ENCODE measurements at places on chromosomes 12 and 14.

GRCh38 chr12:95257541-95257940 is 39.9 kb downstream of the VEZT start:
- DNase-seq: no peak

GRCh38 chr14:64278458-64278857 is 15.7 kb downstream of the ESR2 start:
- no peak for DNase-seq

DNA sequence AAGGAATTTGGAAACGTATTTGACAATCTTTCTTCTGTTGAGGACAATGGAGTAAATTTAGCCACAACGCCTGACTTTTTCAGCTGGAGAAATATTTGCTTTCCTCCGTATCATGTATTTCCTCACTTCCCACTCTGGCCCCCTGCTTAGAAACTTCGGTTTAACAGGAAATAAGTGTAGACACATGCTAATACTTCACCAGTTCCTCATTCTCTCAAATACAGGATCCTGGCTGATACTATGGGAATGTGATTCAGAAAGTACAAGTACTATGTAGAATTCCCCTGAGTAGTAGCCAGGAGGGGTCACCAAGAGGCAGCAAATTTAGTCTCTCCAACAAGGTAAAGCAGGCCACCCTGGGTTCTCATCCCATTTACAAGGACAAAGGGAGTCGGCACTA is 58.0 kb downstream of the FAR2 start:
- DNase-seq: no peak

DNA sequence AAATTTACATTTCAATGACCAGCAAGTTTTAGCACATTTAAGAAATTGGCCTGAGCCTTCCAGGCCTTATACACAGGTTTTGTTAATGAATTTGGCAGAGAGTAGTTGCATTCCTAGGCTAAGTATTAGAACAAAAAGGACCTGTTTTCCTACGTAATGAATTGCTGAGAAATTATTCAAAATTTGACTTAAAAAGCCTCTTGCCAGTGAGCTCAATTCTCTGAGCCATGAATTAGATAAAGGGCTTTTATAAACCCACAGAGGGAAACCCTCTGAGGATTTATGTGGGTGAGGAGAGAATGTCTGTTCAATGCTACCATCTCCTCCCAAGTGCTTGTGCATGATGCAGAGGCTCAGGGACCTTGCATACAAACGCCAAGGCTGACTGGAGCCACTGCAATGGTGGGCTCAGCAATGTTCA is 94.5 kb upstream of the PELI2 start:
- DNase-seq: no peak

GRCh38 chr14:33120341-33120740 is 181.7 kb downstream of the NPAS3 start:
- DNase-seq: no peak

- no peak for DNase-seq
Measured at GRCh38 chr14:55850825-55851241, 267.4 kb upstream of the PELI2 start.

GRCh38 chr12:117890644-117891043 is 78.1 kb downstream of the KSR2 start:
- no peak for DNase-seq

GRCh38 chr12:28558250-28558649 is 368.0 kb downstream of the CCDC91 start:
- no peak for DNase-seq

- DNase-seq: no peak
Measured at GRCh38 chr14:101925152-101925551, 39.2 kb upstream of the DYNC1H1 start.

- DNase-seq: no peak
Measured at GRCh38 chr12:78494911-78495310, 369.7 kb upstream of the SYT1 start.

GRCh38 chr12:124774462-124775167 is 89.0 kb downstream of the SCARB1 start:
- peak; percentile 76 for DNase-seq

GRCh38 chr14:95516554-95517181 is at the start of gene SYNE3:
Gene SYNE3, minus strand, starts transcription at chr14:95516650. Its CDS starts 40,829 bp downstream, at chr14:95475821.
- peak; percentile 75 for DNase-seq

- no peak for DNase-seq
Measured at GRCh38 chr14:32202491-32202997, 525 bp downstream of the RNU6-8 start.

DNA sequence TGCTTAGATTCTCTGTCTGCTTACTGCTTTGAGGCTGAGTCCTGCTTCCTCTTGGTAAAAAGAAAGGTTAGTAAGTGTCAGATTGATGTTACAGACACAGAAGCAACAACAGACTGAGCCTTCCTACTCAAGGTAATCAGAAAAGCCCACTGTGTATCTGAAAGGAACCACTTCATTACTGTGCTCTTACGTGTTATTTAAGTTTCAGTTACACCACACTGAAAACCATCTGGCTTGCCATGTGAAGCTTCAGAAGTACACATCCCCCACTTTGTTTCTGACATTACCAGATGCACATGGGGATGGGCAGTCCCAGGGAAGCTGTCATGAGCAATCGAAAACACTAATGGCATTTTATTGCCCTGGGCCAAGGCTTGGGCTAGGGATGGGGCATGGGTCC is 1290.1 kb downstream of the AACS start:
- no peak for DNase-seq

GRCh38 chr12:22722081-22722480 is 97.1 kb downstream of the ETNK1 start:
- DNase-seq: no peak

- no peak for DNase-seq
Measured at GRCh38 chr12:69425417-69425816, 44.8 kb upstream of the FRS2 start.

DNA sequence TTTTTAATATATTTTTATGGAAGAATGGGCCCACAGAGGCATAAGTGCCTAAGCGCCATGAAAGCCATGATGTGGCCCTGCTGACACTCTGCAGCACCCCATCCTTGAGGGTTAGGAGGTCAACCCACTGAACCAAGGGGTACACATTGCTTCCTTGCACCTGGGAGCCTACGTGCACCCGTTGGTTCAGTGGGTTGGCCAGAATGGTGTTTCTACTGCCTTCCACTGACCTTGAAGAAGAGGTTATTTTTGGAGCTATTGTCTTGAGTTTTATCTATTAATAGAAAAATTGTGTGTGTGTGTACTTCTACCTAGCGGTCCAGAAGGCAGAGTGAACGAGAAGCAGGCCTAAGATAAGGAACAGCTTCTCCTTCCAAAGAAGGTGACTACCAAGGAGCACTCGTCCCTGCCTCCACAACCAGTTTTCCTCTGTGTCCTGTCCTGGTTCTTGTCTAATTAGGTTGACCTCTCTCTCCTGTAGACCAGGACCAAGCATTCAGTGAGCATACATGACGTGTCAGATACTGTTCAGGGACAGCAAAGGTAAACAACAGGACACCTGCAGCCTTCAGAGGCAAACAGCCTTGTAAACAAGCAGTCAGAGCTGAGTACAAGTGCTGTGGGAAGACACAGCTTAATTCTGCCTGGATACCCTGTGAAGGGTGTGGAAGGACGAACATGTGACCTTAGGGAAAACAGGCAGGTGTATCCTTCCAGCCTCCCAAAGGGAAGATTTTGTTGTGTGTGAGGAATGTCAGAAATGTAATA is 30.4 kb upstream of the PLEK2 start:
- no peak for DNase-seq

- no peak for DNase-seq
Measured at GRCh38 chr14:103708750-103709187, 6.5 kb downstream of the XRCC3 start.

GRCh38 chr14:50647753-50648152 is 20.4 kb downstream of the SAV1 start:
- DNase-seq: no peak

DNA sequence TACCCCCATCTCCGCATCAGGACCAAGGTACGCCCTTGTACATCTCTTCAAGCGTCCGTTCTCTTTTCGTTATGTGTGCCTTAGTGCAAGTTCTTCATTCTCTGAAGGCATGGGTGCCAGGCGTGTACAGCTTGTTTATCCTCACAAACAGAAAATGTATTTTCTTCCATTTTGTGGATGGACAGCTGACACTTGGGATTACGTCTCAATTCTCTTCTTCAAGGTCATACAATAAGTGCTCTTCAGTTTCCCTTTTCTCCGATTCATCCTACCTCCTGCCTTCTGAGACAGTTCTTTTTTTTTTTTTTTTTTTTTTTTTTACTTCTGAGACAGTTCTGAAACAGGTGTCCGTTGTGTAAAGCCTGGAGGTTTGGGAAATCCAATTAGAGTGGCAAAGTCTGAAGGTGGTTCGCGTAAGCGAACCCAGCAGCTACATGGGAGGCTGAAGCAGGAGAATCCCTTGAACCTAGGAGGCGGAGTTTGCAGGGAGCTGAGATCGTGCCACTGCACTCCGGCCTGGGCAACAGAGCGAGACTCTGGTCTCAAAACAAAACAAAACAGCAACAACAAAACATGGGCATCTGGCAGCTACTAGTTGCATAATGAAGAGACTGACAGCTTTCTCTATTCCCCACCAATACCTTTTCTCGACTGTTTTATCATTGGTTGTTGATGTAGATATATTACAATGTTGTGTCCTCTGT is 734 bp downstream of the COX6A1 start:
- DNase-seq: no peak

DNA sequence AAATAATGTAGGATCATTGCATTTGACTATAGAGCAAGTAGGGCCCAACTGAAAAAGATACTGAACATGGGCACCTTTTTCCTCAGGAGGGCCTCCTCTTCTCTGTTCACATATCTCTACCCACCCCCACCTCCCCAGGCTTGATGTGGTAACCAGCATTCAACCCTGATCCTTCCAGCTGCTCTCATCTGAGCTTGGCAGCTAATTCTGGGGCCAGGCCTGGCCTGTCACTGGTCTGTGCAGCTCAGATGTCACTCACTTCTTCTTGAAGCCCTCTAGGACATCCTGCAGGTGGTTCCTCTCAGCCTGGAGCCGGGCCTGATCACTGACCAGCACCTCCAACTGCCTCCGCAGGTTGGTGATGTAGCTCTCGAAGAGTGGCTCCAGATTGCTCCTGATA is 2.1 kb downstream of the KRT84 start:
- no peak for DNase-seq

DNA sequence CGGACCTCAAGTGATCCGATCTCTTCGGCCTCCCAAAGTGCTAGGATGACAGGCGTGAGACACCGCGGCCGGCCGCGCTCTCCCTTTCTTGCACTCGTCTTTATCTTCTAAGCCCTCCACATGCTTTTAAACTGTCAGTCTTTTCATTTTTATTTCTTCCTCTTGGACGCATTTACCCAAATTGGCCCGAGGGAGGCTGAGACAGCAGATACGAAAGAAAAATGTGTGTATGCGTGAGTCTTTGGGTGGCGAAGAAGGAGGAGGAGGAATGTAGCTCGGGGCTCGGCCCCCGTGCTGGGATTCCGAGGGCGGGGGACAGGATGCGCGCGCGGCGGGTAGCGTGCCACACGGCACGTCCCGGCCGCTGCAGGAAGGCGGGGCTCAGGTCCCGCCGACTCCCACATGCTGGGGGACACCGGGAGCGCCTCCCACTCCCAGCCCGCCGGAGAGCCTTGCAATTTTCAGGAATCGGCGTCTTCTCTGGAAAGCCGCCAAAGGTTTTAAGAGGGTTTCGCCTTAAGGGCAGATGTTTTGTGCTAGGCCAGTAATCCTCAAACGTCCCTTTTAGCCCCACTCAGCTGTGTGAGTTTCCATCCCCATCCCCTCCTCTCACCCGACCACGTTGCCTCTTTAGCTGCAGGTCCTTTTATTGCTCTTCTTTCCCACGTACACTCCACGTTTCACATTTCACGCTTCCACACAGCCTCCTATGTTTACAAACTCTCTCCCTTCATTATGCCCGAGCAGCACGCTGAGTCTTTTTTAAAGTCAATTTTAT is 34.7 kb upstream of the SLC2A3 start:
- DNase-seq: peak; percentile 91

- no peak for DNase-seq
Measured at GRCh38 chr14:88064841-88065240, 59.9 kb downstream of the GPR65 start.

DNA sequence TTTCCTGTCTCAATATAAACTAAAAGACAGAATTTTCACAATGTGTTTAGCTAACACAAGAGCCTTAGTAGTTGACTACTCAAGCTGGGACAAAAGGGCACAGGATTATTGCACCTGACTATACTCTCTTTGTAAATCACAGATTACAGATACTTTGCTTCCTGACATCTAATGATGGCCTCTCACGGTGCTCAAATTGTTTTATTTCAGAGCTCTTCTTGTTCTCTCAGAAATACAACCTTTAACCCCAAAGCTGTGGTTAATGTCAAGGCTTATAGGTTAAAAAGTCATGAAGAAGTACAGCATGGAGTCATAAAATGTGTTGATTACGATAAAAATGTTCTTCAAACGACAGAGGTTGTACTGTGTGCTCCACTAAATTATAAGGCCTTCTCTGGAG is 89.9 kb upstream of the CPNE8 start:
- DNase-seq: no peak

GRCh38 chr12:66375560-66375959 is 73.3 kb downstream of the HELB start:
- DNase-seq: no peak

- DNase-seq: no peak
Measured at GRCh38 chr12:112347581-112347982, 34.6 kb downstream of the HECTD4 start.

- no peak for DNase-seq
Measured at GRCh38 chr12:54879150-54879549, 24.8 kb downstream of the MUCL1 start.

- no peak for DNase-seq
Measured at GRCh38 chr12:93059925-93060665, 131.0 kb upstream of the EEA1 start.

DNA sequence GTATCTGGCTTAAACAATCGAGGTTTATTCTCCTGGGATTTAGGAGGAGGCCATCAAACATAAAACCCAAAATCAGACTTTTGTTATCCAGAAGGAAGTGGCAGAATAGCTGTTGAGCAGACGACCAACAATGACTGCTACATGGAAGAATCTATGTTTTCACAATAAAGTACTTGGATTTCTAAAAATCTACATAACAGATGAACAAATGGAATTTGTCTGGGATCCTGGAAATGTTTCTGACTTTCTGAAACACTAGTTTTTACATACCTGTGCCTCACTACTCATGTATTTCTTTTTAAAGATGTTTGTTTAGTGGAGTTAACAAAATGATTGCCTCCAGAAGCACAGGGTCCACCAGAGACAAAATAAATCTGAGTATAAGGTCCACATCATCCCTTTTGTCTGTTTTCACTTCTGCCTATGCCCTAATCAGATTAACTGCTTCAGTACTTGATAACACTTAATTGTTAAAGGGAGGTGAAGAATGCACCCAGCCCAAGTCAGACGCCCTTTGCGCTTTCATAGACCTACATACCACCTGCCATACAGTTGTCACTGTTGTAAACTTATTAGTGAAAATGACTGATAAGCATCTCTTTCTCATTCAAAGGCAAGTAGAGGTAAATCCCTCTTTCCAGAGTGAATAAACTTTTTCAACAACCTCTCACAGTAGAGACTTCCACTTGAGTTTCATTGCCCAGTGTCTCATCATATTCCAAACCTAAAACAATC is 164.6 kb downstream of the EGLN3 start:
- DNase-seq: no peak

DNA sequence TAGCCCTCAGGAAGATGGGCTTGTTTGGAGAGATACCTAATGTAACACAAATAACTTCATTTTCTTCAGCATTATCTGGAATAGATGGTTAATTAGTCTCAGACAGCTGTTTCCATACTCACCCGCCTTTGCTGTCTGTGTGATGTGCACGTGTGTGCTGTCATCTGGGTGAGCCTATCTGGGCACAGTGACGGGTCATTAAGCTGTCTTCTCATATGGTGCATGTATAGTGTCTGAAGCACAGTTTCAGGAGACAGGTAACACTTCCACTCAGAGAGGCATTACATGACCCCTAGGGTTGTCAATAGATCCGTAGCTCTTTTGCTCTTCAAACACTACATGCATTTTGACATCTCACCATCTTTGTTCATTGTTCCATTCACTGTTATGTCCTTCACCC is 493.3 kb downstream of the APAF1 start:
- no peak for DNase-seq
